ENCODE measurements at places on chromosomes 7 and 10.

DNA sequence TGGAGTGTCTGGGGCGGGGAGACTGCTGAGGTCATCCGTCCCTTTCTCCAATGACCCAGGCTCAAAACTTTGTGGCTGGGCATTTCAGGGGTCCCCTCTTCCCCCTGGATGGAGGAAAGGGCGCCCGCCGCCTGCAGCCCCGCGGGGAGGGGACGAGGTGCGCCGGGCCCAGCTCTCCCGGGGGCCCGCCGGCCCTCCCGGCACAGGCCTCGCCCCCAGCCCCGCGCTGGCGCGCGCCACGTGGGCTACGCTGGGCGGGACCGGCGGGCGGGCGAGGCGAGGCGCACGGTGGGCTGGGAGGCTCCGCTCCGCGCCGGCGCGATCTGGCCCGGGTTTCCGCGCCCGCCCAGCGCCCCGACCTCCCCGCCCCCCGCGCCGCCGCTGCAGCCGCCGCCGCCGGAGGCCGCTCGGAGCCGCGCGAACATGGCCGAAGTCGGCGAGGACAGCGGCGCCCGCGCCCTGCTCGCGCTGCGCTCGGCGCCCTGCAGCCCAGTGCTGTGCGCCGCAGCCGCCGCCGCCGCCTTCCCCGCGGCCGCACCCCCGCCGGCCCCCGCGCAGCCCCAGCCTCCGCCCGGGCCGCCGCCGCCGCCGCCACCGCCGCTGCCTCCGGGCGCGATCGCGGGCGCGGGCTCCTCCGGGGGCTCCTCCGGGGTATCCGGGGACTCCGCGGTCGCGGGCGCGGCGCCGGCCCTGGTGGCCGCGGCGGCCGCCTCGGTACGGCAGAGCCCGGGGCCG is at the start of gene FOXK1:
TSS of gene FOXK1 (plus strand) at position 410 of the 735 bp plus-strand sequence. CDS start at position 424, 14 bp downstream.
- DNase-seq: peak; percentile 76

DNA sequence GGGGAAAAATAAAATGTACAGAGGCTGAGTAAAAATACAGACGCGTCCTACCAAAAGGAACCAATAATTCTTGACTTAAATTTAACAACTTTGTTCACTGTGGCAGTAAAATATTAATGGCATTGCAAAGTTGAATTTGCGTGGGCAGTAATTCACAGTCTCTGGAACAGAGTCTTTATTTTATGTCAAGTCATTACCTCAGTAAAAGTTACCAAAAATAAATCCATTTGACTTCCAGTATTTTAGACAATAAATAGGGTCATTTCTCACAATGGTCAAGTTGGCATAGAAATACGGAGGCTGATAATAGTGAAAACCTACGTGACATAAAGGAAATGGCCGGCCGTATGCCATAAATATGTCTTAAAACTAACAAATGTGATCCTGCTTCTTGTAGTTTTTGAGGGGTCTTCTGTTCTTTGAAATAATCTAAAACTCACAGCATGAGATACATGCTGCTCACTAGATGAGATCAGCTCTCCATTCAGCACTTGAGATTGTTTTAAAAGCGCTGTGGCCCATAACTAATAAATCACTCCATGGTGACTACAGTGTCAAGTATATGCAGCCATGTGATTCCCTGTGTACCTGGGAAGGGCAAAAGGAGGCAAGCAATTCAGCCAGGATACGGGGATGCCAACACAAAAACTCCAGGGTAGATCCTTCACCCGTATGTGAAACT is 75.3 kb downstream of the DOCK4 start:
- no peak for DNase-seq

- DNase-seq: no peak
Measured at GRCh38 chr10:24552346-24553016, 171.2 kb downstream of the ARHGAP21 start.

DNA sequence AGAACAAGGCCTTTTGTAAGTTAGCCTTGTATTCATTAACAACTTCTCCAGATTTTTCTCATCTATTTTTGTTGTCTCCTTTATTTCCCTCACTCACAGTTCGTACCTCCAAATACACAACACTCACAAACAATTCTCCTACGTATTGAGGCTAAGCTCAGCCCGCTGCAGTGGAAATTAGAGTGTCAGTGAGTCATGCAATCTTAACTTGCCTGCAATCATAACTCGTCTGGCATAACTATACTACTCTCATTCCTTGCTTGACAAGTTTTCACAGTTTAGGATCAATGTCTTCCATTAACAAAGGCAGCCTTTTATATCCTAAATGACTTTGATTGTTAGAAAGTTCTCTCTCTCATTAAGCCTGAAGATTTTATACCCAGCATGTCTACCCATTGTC is 23.8 kb downstream of the TMEM196 start:
- no peak for DNase-seq

- DNase-seq: no peak
Measured at GRCh38 chr10:26323219-26323618, 106.6 kb downstream of the GAD2 start.

GRCh38 chr10:78458983-78459638 is 425.4 kb downstream of the RPS24 start:
- no peak for DNase-seq

DNA sequence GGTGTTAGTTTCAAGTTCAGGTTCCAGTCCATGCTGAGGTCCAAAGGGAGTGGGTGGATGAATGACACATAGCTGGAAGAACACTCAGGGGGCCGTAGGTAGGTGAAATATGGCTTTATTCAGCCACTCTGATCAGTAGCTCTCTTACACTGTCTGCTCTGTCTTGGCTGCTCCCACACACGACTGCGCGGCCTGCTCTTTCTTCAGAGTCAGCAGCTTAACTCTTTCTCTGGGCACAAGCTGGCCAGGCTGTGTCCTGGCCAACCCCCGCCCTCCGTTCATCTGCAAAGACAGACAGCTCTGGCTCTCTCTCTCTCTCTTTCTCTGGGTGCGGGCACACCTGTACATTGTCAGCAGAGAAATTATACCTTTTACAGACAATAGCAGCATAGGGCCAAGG is 317.4 kb upstream of the SORCS1 start:
- no peak for DNase-seq

DNA sequence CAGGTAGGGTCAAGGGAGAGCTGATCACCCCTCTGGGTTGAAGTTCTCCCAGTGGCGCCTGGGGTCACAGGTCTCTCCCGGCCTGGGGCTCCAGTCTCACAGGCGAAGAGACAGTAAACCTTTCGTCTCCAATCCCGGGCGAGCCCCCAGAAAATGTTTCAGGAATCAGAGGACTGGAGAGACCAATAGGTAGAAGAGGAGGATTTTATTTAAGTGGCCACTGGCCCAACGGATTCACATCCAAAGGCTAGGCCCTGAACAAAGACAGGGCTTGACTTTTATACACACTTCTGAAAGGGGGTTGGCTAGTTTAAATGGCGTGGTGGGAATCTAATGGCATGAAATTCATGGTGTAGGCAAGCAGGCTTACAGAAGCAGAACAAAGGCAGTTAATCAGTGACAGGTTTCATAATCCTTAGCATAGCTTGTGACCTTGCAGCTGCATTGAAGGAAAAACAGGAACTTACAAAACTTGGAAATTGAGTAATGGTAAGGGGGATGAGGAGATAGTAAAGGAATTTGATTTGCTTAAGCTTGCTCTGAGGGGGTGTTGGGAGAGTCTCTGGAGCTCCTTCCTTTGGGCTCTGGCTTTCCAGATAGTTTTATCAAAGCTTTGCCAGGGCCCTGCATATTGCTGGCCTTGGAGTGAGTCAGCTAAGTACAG is 105.5 kb downstream of the TRIM24 start:
- no peak for DNase-seq

GRCh38 chr10:10138685-10139084 is 879.0 kb upstream of the CELF2 start:
- no peak for DNase-seq

- no peak for DNase-seq
Measured at GRCh38 chr10:11958956-11959355, 83.7 kb downstream of the UPF2 start.

- DNase-seq: peak; percentile 78
Measured at GRCh38 chr10:70664702-70665195, 7.6 kb upstream of the ADAMTS14 start.

- DNase-seq: no peak
Measured at GRCh38 chr7:151683615-151684407, 164.1 kb upstream of the RHEB start.

Measured in muscle of arm (tissue), 14 donors.